ENCODE measurements at places on chromosomes 6 and 20. TPM values are rescaled to one million over a fixed set of nuclear protein-coding genes. Genes with fewer than 3 reads are reported as not detected.
A peak's percentile ranks its signal among the peaks of the same experiment; 100 is the strongest.

DNA sequence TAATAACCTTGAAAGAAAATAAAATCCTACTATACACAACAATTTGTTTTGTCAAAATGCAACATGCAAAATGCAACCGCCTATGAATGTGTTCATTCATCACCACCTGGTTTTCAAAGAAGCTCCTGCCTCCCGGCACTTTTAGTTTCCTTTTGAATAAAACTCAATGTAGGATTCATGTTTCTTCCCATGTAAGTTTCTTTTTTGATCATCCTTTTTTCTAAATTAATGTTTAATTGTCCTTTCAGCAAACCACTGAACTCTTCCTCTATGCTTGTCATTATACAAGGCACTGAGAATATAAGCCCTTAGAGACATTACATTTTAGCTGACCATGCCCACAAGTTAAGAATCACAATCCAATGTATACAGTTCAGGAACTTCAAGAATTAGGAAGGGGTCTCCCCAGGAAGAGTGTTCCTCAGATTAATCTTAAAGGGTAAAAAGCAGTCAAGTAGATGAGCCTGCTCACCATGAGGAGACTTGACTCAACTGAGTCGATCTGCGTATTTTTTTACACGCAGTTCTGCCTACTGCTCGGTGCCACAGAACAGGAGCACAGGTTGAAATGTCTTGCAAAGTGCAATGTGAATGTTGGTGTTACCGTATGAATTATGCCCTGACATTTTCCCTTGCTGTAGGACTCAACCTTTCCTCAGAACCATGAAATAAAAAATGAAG lies 7.2 kb upstream of the THEMIS start:
- no peak for DNase-seq

DNA sequence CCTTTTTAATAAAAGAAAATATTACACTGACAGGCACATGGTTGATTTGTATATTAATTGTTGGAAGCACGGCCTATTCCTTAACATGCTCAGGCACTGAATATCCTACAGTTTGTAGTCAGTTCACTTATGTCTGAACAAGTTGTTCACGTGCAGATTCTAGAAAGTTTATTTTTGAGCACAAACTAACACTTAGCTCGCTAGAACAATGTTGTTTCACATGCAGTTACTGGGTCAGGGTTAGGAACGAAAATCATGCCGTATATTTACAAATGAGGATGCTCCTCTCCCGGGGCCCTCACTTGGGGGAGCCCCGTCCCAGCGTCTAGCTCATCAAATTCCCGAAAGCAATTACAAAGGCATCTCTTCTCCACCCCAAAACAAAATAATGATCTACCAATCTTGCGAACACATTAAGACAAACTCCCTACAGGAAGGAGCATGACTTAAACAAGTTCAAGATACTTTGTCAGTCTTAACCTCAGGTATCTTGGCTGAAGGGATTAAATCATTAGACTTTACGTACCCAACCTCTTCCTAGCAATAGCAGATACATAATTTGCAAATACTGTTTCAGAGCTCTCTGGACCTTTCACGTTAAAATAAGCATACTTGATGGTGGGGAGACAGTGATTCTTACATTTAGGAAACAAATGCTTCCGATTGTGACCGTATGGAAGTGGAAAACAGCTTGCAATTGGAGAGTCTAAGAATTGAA lies 1.5 kb downstream of the MAP7 start:
- DNase-seq = no peak

GRCh38 chr20:1377341-1377871 lies 15.4 kb downstream of the FKBP1A start:
- no peak for DNase-seq

- peak; percentile 76 for DNase-seq
Observed at GRCh38 chr6:31821301-31822035, 6.1 kb upstream of the HSPA1B start.

DNA sequence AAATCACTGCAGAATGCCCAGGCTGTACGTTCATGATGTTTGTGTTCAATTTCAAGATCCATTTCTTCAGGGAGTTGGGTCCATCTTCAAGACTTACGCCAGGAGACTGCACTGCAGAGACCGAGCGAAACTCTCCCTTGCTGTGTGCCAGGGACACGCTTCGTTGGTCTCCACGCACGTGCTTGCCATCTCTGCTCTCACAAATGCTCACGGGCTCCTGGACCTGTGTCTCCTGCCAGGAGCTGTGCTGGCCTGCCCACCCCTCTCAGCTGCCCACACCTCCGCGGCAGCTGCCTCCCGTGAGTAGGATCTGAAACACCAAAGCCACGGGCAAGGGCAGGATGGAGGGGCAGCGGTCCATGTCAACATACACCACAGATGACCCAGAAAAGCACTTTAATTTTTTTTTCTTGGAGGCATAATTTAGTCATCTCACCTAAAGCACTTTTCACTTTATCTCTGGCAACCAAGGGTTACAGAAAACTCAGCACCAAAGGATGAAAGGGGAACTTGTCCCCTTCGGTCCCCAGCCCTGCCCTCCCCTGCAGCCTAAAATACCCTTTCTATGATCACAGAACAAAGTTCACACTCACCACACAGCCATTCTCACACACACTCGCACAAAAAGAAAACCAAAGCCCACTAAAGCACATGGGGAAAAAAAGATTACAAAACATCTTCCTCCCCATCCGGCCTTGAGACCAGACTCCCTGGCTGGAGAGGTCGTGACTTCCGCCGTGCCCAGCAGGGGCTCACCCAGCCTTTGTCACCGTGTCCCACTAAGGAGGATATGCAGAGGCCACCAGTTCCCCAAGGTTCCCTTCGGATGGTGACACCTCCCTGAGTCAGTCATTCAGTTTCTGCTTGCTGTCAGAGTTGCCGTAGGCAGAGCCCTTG lies 137.9 kb downstream of the AGPAT4 start:
- DNase-seq = peak; percentile 52

DNA sequence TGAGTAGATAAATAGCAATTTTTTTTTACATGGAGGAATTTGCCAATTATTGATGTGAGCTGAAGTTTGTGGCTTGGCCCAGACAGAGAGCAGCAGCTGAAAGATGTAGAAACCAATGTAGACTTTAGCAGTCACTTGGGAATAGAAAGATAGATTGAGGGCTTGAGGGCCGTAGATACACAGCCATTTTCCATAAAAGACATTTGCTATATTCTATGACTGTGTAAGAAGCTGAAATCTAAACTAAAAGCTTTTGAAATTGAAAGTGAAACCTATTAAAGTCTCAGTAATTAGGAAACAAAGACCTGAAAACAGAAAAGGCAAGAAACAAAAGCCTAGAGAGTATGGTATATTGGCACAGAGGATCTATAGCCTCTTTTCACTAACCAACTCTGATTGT lies 332.7 kb downstream of the CENPW start:
- no peak for DNase-seq

GRCh38 chr6:142909686-142910085 lies 35.3 kb downstream of the HIVEP2 start:
- no peak for DNase-seq

- DNase-seq = no peak
Observed at GRCh38 chr6:73079611-73079955, 145.7 kb downstream of the KHDC1L start.

DNA sequence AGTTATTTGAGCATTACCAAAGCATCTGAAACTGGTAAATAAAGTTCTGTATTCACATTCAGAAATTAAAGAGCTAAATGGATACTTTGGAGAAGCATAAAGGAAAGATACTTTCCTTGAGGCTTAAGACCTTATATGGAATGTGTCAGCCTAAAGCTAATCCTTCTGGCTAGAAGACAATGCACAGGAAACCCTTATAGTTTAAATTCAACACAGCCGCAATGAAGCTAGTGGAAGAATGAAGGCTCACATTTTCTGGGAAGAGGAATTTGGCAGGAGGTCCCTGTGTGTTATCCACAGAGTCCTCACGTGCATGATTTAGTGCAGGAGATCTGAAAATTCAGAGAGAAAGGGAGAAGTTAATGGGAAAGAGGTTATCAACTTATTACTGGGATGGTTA lies 21.5 kb upstream of the CHD6 start:
- no peak for DNase-seq

GRCh38 chr20:56860413-56860812 lies 231.3 kb downstream of the TFAP2C start:
- DNase-seq = no peak

GRCh38 chr20:3330046-3330741 lies 77.3 kb downstream of the DNAAF9 start:
- DNase-seq = no peak

- no peak for DNase-seq
Observed at GRCh38 chr6:150194195-150194594, 51.4 kb downstream of the PPP1R14C start.

DNA sequence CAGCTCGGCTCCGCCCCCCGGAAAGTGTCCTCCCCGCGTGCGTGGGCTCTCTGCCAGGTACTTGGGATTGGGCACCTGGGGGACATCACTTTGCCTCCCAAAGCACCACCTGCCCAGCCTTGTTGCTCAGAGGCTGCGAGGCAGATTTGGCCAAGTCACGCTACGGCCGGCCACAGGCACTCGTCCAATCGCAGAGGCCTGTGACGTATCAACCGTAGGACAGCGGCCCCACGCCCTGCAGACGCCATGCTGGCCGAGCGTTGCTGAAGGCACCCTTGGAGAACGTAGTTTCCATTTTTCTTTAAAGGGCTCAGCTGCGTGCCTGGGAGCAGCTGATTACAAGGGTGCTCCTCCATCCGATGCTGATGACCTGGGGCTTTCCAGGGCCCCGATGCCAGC lies 3.1 kb downstream of the NTSR1 start:
- DNase-seq = no peak

GRCh38 chr20:592506-592905 lies 17.6 kb downstream of the TCF15 start:
- DNase-seq = no peak

GRCh38 chr6:35021004-35021403 lies 120.1 kb downstream of the TCP11 start:
- DNase-seq = peak; percentile 67

DNA sequence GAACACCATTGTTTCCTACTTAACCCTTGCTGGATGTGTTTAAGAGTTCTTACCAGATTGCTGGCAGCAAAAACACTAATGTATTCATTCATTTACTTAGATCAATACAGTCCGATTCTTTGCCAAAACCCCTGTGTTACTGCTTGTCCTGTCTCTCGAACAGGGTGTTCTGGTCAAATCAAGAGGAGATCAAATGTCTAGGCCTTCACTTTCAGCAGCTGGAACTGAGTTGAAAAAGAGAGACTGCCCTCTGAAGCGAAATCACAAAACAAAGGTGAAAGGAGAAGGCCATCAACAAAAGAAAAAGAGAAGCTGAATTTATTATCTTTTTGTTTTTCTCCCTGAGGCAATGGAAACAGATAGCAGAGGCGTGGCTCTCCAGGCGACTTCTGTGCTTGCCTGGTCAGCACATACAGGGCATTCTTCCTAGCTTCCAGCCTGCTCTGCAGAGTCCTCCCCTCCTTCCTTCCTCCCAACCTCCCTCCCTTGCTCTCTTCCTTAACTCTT lies 44.1 kb upstream of the GCM1 start:
- no peak for DNase-seq

- DNase-seq = no peak
Observed at GRCh38 chr6:215335-216034, 76.8 kb upstream of the DUSP22 start.

DNA sequence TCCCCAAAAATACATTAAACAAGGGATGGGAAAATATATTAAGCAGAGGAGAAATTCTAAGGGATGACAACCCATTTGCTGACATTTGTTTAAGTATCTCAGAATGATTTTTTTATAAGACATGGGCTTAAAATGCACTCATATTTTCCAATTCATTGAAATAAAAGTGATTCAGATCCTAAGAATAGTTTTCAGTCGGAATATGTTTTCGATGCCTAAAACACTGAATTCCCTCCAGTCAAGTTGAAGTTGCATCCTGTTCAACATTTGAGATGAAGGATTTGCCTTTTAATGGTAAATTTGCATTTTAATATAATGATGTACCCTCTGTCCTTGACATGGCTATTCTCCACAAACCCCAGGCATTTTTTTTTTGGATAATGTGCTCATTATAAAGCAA lies 79.3 kb downstream of the PTCHD4 start:
- no peak for DNase-seq

DNA sequence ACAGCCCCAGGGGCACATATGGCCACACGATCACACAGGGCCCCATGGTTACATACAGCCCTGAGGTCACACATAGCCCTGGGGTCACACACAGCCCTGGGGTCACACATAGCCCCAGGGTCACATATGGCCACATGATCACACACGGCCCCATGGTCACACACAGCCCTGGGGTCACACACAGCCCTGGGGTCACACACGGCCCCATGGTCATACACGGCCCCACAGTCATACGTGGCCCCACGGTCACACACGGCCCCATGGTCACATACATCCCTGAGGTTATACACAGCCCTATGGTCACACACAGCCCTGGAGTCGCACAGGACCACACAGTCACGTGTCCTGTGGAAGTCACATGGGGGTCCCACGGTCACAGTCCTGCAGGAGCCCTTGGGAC lies 120.1 kb downstream of the AGPAT4 start:
- no peak for DNase-seq

DNA sequence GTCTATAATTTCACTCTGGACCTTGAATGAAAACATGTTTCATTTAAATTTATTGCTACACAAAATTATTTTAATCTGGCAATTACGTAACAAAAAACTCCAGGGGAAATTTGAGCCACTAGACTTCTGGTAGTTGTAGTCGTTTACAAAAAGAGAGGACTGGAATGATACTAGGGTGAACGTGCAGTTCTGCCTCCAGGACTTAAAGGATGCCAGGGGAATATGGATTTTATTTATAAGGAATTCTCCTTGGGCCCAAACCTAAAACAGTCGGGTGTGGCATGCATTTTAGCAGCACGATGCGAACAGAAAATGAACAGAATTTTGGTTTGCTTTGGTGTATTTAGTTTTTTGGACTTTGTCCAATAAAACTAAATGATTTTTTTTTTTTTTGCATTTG lies 76.9 kb downstream of the PRL start:
- DNase-seq = no peak

DNA sequence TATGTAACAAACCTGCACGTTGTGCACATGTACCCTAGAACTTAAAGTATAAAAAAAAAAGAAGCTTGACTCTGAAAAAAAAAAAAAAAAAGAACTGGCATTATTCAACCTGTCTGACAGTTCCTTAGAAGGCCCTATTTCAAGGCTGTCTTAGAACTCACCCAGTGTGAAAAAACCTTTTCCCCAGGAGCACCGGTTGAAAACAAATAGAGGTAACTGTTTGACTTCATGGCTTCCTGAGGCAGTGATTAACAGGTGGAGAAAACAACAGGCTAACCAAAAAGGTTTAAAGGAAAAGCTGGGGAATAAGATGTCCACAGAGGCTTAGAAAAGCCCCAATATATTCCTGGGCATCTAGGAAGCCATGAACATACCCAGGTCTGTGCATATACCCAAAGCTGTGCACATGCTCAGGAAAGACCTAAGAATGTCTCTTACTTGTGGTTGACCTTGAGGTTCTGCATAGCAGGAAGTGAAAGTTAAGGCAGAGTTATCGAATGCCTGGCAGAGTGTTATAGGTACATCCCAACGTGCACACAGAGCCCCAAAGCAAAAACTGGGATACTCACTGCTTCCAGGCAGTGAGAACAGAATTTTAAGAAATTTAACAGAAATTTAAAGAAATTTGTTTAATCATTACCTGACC lies 7.0 kb downstream of the UQCC1 start:
- DNase-seq = no peak

Gene TBXT
- total RNA-seq = not detected

Gene ECT2L
- total RNA-seq = 3.5 TPM

Gene C6orf52
- total RNA-seq = not detected

Gene ANKRD60
- total RNA-seq = not detected

Gene PRR18
- not detected for total RNA-seq

Gene LIME1
- total RNA-seq = 2.4 TPM

Gene PEX6
- 16.7 TPM for total RNA-seq

Gene KCNK16
- not detected for total RNA-seq

Gene PPP1R16B
- 6.6 TPM for total RNA-seq

Gene SLX4IP
- total RNA-seq = 1.1 TPM
